ENCODE measurements at places on chromosomes 1 and 21.

DNA sequence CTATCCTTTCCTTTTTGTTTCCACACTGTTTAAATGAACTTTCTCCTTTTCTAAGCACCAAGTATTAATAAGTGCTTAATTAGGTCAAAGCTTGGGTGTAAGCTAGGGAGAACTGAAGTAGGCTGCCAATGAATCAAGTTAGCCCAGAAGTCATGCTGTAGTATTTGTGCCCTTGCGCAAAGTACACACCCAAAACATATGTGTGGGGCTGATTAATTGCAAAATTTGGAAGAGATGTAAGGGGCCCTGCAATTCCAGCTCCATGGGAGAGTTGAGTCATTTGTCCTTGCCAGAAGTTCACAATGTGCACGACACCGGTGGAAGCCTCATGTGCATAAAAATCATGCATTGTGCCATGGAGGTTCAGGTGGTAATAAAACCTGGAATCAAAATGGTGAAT lies 18.6 kb upstream of the NTNG1 start:
- no peak for DNase-seq

DNA sequence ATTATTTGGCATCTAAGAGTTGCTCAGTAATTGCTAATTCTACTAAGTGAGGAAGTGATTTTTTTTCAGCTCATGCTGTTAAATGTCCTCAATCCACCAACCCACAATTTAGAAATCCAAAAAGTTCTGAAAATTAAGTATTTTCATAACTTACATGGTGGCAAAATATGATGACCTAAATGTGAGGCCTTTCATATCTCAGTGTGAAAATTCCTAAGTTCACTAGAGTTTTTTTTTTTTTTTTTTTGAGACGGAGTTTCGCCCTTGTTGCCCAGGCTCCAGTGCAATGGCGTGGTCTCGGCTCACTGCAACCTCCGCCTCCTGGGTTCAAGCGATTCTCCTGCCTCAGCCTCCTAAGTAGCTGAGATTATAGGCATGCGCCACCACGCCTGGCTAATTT lies 5.6 kb downstream of the NUCKS1 start:
- DNase-seq: no peak

GRCh38 chr1:150176593-150176992 lies 26.9 kb downstream of the PLEKHO1 start:
- no peak for DNase-seq

GRCh38 chr1:223651291-223651991 lies 14.1 kb downstream of the CAPN8 start:
- DNase-seq: no peak

DNA sequence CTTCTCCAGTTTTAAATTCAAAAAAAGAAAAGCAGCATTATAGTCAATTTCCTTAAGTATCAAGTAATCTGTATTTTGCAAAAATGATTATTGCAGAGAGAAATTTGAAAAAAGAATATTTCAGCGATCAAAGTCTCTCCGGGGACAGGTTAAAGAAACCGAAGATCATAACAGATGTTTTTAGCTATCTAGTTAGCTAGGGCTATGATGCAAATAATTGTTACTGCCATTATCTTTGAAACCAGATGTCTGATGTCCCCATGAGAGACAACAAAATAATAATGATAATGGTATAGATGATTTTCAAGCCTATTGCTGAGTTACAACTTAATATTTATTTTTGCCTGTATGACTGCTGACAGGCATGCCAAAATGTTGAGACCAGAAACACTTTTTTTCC lies 1326.0 kb downstream of the PLA2G4A start:
- DNase-seq: no peak

- DNase-seq: peak; percentile 50
Measured at GRCh38 chr1:224183591-224184312, 712 bp downstream of the DEGS1 start.

DNA sequence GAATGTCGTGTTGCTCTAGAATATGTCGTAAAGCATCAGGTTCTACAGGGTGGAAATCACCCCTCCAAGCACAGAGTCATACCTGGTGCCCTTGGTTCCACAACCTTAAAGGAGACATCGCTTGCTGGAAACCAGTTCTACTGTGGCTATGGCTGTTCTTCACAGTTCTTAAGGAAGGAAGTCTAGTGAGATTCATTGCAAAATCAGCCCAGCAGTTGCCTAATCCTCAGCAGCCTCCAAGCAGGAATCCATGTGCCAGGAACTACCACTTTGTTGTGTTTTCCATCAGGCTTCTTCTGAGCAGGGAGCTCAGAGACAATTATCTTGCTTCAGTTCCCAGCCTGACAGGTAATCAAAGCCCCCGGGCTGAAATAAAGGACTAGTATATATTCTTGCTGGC lies 45.0 kb upstream of the SLC35F3 start:
- DNase-seq: no peak

- DNase-seq: no peak
Measured at GRCh38 chr1:25985171-25985570, 12.7 kb downstream of the PAFAH2 start.

GRCh38 chr1:10556430-10557005 lies 81.8 kb downstream of the PEX14 start:
- DNase-seq: no peak

GRCh38 chr1:42769811-42770210 lies 2.8 kb downstream of the C1orf50 start:
- no peak for DNase-seq

DNA sequence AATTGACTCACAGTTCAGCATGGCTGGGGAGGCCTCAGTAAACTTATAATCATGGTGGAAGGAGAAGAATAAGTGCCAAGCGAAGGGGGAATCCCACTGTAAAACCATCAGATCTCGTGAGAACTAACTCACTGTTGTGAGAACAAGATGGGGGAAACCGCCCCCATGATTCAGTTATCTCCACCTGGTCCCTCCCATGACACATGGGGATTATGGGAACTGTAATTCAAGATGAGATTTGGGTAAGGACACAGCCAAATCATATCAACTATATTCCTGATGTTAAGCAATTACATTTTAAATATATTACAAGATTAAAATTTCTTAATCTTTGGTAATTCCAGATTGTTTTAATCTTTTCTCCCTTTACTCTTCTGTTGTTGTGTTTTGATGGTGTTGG lies 55.2 kb downstream of the FNBP1L start:
- DNase-seq: no peak

DNA sequence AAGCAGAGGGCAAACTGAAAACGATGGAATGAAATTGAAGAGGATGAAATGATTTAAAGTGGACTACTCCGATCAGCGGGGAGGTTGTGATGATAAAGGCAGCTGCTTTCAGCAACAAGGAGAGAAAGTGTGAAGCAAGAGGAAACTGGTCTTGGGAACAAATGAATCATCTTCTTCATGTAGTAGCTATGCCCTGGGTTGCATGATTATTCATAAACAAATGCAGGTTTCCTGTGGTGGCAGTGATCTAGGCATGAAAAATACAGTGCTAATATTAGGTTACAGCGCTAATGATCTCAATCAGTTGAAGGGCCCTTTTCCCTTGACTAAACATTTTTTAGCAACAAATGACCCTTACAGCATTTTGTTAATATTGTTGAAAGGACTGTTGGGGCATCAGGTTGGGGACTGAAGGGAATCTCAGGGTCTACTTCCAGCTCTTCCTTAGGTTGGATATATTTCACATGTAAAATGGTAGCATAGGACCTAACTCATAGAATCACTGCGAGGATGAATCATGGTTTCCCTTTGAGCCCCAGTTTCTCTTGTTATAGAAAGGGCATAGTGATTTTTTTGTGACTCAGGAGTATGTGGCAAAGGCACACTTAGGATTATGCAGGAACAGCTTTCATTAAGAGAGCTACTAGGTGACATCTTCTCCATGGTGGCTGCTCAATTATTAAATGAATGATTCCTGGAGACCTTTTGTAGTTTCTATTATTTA lies 1.9 kb upstream of the ZFYVE9 start:
- DNase-seq: no peak

GRCh38 chr1:6157528-6158174 lies 22.5 kb downstream of the CHD5 start:
- DNase-seq: no peak

- DNase-seq: peak; percentile 20
Measured at GRCh38 chr1:165629848-165630628, 996 bp upstream of the MGST3 start.

GRCh38 chr1:76725864-76726619 lies 141.2 kb upstream of the ST6GALNAC5 start:
- DNase-seq: no peak

DNA sequence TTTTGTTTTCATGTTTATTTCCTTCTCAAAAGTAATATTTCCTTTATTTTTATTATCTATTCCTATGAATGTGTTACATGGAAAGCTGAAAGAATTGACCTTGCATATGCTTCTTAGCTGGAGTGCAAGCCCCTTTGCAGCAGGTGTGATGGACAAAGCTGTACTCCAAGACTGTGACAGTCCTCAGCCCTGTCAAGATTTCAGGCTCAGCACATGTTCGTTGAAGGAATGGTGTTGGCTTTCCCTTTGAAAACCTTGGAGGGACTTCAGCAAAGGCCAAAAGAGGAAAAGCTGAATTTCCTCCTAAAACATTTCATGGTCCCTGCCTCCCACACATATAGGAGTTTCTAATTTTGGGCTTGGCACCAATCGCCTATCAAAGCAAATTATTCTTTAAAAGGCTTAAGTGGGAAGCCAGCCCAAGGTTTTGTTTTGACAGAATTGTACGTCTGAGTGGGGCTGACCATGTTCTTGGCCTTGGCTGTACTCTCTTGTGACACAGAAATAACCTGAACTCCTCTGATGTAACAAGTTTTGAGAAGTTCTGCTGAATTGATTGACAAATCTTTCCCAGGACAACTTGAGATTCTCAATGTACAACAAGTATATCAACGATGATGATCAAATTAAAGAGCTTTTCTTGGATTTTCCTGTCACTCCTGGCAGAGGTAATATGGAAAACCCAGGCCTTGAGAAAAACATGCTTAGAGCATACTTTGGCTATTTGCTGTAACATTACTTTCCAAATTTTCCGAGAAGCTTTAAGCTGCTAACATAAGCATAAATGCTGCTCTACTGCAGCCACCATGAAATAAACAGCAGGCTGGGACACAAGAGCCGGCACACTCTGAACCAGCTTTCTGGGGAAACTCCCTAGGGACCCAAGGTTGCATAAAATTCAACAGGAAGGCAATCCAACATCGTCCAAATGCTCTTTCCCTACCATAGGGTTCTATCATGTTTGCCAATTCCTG lies 135.7 kb upstream of the ZNF648 start:
- no peak for DNase-seq

- no peak for DNase-seq
Measured at GRCh38 chr21:46065914-46066551, 31.9 kb upstream of the COL6A2 start.

GRCh38 chr1:15683345-15684039 lies 628 bp upstream of the PLEKHM2 start:
- no peak for DNase-seq

GRCh38 chr1:185670187-185670627 lies 64.0 kb upstream of the HMCN1 start:
- no peak for DNase-seq

DNA sequence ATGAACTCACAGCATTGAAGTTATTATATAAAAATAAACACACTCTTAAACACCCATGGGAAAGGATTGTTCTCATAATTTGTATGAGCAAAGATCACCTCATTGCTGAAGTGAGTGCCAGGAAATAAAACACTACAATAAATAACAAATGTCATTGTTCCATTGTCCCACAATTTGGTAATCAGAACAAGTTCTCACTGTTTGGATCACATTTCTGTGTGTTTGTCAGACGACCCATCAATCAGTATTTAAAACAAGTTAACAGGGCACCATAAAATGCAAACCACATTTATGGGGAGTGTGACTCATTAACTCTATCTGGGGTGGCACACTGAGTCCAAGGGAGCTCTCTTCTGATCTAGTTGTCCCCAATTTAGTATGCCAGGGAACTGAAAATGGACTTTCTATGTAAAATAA lies 124.5 kb downstream of the PTPRC start:
- DNase-seq: no peak

- DNase-seq: no peak
Measured at GRCh38 chr1:21020151-21020550, 156.5 kb downstream of the EIF4G3 start.

DNA sequence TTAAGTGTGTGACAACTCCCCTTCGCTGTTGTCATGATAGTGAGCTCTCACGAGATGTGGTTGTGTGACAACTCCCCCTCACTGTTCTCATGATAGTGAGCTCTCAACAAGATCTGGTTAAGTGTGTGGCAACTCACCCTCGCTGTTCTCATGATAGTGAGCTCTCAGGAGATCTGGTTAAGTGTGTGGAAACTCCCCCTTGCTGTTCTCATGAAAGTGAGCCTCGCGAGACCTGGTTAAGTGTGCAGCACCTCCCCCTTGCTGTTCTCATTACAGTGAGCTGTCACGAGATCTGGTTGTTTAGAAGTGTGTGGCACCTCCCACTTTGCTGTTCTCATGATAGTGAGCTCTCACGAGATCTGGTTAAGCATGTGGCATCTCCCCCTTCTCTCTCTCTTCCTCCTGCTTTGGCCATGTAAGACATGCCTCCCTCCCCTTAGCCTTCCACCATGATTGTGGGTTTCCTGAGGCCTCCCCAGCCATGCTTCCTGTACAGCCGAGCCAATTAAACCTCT lies 25.1 kb upstream of the LSS start:
- DNase-seq: no peak

DNA sequence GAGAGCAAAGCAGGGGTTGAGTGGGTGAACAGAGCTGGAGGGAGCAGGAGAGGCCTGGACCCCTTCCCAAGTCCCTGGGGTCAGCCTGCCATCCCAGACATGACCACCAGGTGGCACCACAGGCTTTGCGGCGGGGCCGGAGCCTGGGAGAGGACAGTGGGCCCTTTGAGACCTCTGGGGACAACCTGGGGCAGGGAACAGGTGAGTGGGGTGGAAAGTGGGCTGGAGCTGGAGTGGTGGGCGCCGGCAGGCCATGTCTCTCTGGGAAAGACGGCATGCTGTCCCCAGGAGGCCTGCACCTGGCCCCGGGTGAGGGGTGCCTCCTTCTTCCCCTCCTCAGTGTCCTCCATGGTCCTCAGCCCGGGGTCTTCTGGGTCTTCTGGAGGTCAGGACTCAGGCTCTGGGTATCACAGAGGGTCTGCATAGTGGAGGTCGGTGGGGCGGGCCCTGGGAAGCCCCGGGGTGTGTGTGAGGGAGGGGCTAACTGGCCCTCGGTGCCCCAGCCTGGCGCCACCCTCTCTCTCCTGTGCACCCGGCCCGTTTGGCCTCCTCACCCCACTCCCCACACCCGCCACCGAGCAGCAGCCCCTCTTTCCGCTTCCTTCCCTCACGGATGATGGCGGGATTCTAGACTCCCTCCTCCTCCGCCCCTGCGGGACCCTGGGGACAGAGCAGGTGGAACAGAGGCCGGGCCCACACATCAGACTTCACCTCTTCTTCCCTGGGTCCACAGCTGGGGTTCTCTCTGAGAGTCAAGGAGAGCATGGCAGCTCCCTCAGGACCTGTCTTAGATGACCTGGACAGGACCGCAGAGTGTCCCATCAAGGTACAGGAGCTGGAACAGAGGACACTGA lies 28.5 kb upstream of the PKP1 start:
- DNase-seq: peak; percentile 58

GRCh38 chr1:153546796-153547559 lies 1.4 kb upstream of the S100A4 start:
- DNase-seq: no peak

DNA sequence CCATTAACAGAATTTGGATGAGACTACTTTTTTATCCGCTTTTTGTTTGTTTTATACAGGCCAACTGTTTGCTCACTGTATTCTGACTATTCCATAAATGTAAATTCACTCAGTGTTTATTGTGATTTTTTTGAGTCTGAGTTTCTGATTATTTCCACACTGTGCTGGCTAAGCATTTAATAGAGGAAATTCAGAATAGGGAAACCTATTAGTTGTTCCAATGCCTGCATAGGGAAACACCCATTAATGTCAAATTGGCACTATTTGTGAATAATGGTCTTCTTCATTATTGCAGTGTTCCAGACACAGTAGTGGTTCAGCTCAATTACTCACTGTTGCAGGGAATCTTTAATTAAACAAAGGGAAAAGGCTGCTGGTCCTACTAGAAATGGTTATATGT lies 174.7 kb upstream of the SGIP1 start:
- no peak for DNase-seq

Measured in activated naive CD4-positive, alpha-beta T cell (primary cell).